Fibroblast of mammary gland (primary cell): ENCODE measurements at places on chromosomes 3 and 15.
A peak's percentile ranks its signal among the peaks of the same experiment; 100 is the strongest.

GRCh38 chr3:193545304-193545703 is 9.4 kb downstream of the ATP13A4 start:
- no peak for DNase-seq

DNA sequence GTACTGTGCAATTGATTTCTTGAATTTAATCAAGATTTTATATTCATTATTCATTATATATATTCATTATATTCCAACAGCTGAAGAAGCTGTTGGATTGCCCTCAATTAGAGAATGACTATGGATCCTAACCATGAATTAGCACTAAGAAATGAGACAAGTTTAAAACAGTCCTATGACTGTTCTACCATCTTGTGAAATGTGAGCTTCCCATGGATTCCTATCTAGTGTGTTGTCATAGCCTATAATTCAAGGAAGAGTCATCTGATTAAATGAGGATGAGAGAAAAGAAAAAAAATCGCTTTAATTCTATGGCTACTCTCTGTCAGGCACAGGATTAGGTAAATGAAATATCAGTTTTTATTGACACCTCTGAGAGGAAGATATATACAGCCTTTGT is 696.6 kb upstream of the NAALADL2 start:
- DNase-seq: peak; percentile 61

- DNase-seq: no peak
Observed at GRCh38 chr15:87942316-87942715, 314.2 kb downstream of the NTRK3 start.

- DNase-seq: no peak
Observed at GRCh38 chr3:150602426-150603152, 532 bp upstream of the SELENOT start.

- DNase-seq: no peak
Observed at GRCh38 chr3:15341030-15341726, 8.8 kb upstream of the SH3BP5 start.

- no peak for DNase-seq
Observed at GRCh38 chr3:45041666-45042065, 15.6 kb downstream of the CLEC3B start.

DNA sequence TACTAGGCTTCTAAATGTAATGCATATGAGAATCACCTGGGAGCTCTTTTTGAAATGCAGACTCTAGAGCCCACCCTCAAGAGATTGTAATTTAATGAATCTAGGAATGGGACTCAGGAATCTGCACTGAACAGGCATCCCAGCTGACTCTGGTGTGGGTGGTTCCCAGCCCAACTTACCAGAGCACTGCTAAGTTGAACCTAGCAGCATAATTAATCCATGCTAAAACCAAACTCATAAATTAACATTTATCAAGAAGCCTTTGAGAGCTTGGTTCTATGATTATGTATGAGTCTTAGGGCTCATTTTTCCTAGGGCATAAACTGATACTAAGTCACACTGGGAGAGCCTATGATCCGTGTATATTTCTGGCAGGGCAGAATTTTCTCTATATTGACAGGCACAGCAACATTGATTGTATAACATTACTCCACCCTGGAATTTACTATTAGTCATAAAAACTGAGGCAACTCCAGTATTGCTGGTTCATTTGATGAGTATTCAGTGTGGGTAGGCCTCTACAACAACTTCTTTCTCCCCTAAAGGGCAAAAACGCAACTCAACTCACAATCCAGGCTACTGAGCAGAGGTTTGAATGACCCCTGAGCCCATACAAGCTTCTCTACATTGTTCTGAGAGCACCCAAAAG is 10.7 kb upstream of the CSTA start:
- DNase-seq: peak; percentile 35

DNA sequence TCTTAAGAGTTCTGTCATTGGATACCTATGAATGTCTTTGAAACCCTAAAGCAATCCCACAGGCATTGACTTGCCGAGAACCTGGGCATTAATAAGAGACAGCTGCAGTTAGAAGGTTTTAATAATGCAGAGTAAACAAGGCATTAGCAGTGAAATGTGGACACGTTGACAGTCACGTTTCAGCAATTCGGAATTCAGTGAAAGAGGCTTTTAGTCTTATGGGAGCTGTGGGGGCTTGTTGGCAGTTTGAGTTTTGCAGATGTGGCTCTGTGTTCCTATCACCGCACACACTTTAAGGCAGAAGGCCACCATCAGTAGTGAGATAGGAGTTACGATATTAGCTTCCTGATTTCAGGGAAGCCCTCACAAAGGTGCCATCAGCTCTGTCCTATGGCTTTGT is 145.2 kb upstream of the NUDT16 start:
- DNase-seq: no peak

DNA sequence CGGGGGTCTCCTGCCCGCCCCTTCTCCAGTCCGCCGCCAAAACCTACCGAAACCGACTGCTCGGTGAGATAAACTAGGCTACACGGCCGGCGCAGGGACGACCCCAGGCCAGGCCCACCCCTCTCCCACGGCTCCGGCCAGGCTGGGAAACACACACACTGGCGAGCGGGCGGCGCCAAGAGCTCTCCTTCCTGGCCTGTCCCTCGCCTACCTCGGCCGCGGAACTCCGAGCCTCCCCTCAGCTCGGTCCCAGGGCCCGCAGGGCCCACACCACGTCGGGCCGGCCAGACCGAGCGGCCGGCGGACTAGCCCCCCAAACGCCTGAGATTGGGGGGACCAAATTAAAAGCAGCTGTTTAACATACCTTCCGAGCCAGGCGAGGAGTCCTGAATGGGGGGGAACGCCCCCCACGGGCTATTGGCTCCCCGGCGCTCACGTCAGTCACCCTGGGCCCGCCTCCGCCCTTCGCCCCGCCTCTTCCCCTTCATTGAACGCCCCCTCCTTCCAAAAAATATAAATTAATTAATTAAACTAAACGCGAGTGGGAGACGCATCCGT is 4.0 kb upstream of the SIN3A start:
- peak; percentile 63 for DNase-seq

GRCh38 chr15:54618120-54618519 is 578.6 kb downstream of the RSL24D1 start:
- DNase-seq: no peak

DNA sequence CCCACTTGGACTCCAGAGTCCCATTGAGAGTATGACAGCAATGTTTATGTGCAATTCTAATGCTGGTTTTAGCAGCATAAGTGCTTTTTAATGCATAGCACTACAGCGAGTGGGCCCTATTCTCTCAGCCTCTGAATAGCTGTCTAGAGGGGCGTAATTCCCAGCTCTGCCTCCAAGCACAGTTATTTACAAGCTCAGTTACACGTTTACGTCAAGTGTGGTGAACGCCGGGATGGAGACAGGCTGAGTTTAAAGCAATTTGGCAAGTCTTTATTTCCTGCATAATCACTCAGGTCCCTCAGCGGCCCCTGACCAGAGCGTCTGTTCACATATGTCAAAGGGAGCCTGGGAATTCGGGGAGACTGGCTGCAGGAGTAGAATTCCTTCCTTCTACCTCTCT is 43.9 kb downstream of the SOX14 start:
- no peak for DNase-seq

GRCh38 chr15:67433495-67434099 is 87.3 kb upstream of the C15orf61 start:
- peak; percentile 69 for DNase-seq
